Germinal center (tissue), 1 donor: ENCODE measurements at places on chromosomes 6 and 20.

- DNase-seq = no peak
Observed at GRCh38 chr6:43838276-43839036, 68.4 kb downstream of the VEGFA start.

DNA sequence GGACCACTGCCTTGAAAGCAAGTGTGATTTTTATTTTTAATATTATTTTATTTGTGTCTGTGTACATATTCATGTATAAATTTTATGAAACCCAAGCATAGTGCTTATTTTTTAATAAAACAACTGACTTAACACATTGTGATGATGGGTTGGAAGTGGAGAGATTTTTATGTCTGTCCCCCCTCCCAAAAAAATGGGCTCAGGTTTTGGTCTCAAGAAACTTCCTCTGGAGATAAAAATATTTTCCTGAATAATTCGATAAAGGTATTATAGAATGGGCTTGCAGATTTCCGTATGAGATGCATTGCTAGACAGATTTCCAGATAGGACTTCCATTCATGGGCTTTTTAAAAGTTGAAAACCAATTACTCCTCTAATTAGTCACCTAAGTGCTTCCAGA is 2.7 kb downstream of the FOXQ1 start:
- DNase-seq = no peak

DNA sequence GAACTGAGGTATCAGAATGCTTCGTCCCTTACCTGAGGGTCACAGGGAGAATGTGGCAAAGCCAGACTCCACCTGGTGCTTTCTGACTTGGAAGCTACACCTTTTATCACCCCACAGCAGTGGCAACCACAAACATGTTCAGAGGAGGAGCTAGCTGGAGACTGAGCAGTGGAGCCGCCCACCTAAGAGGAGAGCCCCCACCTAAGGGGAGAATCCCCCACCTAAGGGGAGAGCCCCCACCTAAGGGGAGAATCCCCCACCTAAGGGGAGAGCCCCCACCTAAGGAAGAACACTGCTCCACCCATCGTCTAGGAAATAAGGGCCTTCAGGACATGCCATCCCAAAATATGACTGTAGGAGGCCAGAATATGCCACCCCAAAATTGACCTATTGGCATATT is 4.0 kb downstream of the SLC52A3 start:
- no peak for DNase-seq

DNA sequence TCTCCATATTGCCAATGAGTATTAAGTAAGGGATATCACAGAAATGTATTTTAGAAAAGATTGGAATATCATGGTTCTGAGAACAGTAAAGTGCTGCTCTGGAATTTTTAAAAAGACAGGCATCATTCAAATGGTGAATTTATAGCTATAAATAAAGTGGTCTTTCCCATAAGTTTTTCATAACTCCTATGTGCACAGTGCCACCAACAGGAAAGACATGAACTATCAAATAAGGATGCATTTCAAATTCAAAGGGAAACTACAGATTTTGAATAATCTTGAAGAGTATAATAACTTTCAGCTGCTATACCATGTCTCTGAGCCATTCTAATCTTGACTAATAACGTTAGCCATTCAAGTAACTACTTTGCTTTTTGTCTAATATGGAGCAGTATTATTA is 456.8 kb upstream of the GJE1 start:
- DNase-seq = no peak

DNA sequence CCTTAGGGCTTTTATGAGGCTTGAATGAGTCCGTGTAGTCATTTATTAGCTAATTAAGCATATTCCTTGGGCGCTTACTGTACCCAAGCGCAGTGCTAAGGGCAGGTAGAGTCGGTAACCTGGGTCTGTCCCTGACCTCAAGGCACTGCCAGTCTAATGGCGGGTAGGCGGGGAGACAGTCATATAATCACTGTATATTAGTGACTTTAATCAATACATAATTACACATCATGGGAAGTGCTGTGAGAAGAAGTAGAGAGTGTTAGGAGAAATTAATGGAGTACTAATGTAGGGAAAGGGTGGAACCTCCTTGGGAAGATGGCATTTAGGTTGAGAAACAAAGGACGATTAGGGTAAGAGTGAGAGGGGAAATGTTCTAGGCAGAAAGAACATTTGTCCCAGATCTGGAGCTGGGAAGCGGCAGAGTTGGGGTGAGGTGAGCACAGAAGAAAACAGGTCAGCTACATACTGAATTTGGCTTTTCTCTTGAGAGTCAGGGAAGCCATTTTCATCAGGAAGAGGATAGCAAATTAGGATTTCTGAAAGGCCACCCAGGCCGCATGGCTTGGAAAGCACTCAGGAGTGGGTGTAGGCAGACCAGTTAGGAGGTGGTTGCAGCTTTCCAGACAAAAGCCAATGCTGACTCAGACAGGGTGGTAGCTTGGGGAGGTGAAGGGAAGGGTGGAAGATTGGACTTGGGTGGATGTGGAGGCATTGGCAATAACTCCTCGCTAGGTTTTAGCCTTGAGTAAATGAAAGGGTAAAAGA is 954 bp upstream of the BLCAP start:
- DNase-seq = no peak

GRCh38 chr6:38091613-38092012 is 272.1 kb downstream of the ZFAND3 start:
- DNase-seq = no peak

- DNase-seq = no peak
Observed at GRCh38 chr6:148556410-148556809, 190.4 kb upstream of the UST start.

DNA sequence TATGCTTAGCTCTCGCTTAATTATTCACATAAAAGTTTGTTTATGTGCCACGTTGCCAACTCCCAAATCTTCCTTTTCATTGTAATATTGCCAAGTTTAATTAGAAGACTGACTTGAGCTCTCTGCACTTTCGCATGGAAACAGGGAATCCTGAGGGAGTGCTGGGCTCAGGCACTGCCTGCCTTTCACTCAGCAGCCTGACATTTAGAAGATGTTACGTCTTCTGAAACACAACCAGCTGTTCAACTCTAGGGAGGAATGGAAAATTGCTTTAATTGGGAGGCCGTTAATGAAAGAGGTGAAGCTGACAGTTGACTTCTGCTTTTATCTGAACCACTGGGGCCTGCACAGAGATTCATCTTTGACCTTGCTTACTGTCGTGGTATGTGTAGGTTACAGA is 77.4 kb upstream of the MTHFD1L start:
- no peak for DNase-seq

GRCh38 chr6:33628401-33628964 is 7.4 kb downstream of the ITPR3 start:
- DNase-seq = peak; percentile 60

DNA sequence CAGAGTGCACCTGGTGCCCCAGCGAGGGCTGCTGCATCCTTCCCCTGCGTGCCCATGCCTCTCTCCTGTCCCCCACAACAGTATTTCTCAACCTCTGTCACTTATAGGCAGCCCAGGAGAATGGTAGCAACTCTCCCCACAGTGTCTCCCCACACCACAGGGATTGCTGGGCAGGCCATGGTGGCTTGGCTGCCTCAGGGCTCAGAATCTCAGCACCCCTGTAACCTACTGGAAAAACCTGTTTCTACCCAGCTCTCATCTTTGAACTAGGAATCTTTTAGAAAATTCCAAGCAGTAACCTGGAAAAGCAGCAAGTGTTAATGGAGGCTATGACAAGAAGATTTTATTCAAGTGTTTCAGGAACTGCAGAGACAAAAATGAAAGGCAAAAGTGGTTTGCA is 38.0 kb downstream of the CD164 start:
- no peak for DNase-seq

DNA sequence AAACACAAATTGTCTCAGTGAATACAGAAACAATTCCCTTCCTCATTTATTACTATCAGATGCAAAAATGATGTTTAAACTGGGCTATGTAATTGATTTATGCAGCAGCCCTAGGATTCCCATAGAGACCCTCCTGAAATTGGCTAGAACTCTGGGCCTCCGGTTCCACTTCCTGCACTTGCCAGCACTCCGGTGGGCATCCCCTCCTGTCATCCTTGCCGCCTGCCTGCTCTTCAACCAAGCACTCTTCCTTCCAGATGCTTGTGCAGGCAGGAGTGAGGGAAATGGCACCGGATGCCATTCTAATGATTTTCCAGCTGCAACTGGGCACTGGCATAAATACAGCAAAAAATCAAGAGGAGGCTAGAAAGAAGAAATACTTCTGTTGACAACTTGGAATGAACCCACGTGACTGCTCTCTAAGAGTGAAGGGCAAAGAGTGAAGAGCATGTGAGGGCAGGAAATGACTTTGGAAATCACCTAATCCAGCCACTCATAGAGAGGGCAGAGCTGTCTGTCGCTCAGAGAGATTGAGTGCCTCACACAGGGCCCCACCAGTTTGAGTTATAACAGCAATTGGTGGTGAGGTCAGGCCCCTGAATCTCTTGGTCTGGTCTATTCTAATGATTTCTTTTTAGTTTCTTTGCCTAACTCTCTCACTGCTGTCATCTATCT is 3.7 kb upstream of the NEDD9 start:
- no peak for DNase-seq

DNA sequence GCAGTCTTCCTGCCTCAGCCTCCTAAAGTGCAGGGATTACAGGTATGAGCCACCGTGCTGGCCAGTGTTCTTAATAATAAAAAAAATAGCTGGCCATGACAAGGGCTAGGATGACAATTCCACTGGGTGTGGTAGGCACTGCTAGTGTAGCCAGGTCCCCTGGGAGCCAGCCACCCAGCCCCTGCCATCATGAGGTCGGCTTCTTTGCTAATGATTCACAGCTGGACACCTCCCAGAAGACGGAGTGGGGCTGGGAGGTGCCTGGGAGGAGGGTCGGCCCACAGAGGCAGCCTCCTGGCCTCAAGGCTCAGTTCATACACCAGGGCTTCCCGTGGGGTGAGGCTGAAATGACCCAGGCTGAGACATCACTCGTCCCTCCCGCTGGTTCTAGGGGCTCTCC is 230.4 kb downstream of the TAF4 start:
- DNase-seq = no peak

- DNase-seq = no peak
Observed at GRCh38 chr20:32767418-32768198, 5.4 kb downstream of the DNMT3B start.

- DNase-seq = no peak
Observed at GRCh38 chr6:137497721-137498463, 3.7 kb upstream of the OLIG3 start.

DNA sequence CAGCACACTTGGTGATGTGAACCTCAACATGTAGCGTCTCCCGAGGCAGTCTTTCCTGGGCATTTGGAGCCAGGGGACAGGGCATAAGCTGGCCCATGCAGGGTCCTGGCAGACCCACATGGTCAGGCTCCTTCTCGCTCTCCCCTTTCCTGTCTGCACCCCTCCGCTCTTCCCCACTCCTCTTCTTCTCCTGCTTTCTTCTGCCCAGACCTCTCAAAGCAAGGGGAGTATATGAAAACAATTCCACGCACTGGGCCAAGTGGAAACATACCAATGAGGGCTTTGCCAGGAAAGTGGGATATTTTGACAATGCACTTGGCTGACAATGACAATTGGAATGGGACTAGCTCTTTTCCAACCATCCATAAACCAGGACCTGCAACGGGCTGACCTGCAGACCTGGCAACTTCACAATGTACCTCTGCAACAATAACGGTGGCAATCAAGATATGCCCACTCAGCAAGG is 58.9 kb upstream of the TRAF3IP2 start:
- no peak for DNase-seq

GRCh38 chr6:45574014-45574461 is 196.3 kb upstream of the SUPT3H start:
- no peak for DNase-seq

DNA sequence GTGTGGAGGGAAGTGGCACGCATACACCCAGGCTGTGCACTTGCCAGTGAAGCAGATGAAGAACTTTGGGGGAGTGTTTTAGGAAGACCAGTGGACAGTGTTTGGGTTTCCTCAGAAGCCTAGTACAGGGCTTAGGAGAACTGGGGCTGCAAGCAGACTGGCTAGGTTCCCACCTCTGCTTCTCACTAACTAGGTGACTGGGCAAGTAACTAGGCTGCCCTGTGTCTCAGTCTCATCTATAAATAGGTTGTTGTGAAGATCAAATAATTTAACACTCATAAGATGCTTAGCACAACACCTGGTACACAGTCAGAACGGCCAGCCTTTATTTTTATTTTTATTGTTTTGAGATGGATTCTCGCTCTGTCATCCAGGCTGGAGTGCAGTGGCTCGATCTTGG is 312.1 kb downstream of the CDH26 start:
- no peak for DNase-seq

DNA sequence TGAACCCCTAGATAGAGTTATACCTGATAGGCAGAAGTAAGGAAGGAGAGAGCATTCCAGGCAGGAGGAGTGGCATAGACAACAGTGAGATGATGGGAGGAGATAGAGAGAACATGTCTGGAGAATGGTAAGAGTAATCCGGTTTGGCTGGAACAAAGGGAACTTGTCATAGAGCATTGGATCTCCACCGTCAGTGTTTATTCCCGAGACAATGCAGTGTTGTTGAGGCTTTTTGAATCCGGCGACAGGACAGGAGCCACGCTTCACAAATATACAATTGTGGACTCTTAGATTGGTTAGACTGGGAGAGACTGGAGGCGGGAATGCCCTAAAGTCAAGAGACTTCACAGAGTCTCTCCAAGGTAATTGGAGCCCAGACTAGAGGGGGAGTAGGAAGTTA is 119.8 kb downstream of the ANKS1A start:
- no peak for DNase-seq

GRCh38 chr20:11011653-11012052 is 337.9 kb upstream of the JAG1 start:
- DNase-seq = no peak

GRCh38 chr20:53434662-53435061 is 159.0 kb downstream of the ZNF217 start:
- no peak for DNase-seq

GRCh38 chr6:33800248-33800969 is 3.4 kb downstream of the MLN start:
- no peak for DNase-seq

- no peak for DNase-seq
Observed at GRCh38 chr6:62479697-62480220, 193.7 kb upstream of the KHDRBS2 start.

DNA sequence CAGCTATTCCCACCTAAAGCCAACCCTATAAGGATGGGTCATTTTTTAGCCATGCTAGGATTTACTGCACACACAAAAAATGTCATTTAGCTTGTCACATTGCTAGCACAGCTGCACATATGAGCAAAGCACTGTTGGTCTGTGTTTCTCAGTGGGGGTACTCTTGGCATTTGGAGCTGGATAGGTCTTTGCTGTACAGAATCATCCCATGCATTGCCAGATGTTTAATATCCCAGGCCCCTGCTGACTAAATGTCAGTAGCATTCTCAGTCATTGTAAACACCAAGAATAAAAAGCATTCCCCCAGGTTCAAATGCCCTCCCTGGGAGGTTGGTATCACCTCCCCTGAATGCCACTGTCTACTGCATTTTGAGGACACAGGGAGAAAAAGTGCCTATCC is 14.6 kb upstream of the LTV1 start:
- DNase-seq = no peak

- no peak for DNase-seq
Observed at GRCh38 chr20:37328149-37328945, 17.6 kb upstream of the SRC start.

GRCh38 chr6:3530515-3530914 is 73.7 kb upstream of the SLC22A23 start:
- no peak for DNase-seq

- DNase-seq = no peak
Observed at GRCh38 chr6:8194490-8194889, 92.1 kb upstream of the EEF1E1 start.

- DNase-seq = peak; percentile 28
Observed at GRCh38 chr6:11585426-11586016, 48.0 kb downstream of the TMEM170B start.
